Left ventricle myocardium inferior (tissue), 1 donor: ENCODE measurements at places on chromosomes 3 and 15. TPM values are rescaled to one million over a fixed set of nuclear protein-coding genes. Genes with fewer than 3 reads are reported as not detected.

DNA sequence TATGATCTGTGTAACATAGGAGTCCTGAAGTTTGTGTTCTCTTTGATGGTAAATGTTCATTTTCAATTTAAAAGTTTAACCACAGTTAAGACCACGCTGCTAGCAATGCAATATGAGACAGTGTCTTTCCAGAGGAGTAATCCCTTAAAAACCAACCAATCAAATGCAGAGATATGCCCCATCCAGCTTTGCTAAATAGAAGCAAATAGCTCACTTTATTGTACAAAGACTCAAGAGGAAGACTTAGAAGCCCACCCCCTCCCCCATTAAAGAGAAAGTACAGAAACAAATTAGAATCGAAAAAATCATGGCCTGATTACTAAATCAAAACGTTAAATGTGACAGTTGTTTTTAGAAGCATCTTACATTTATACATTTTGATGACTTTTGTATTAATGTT is 2.1 kb upstream of the ANP32A start:
- no peak for DNase-seq

GRCh38 chr3:129343643-129344360 is 65.1 kb downstream of the HMCES start:
- no peak for DNase-seq

GRCh38 chr3:123348471-123349200 is 100.3 kb downstream of the ADCY5 start:
- no peak for DNase-seq

MYRIP gene
- 1.5 TPM for total RNA-seq

GRCh38 chr3:174089592-174089991 is 692.0 kb downstream of the NLGN1 start:
- no peak for DNase-seq

DNA sequence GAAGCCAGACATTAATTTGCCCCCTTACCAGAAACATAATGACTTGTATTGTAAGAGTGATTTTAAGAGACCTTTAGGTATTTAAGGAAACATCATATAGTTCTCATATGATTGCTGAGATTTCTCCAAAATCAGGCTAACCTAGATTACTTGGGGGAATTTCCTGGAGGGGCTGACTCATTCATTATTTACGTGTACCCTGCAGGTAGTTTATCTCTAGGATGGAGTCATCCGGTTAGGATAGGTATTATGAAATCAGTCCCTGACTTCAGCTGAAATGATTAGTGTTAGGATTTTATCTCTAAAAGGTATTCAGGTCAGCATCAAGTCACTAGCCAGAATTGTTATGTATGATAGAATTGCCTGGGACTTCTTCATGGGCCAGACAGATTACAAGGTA is 97.5 kb downstream of the TCF12 start:
- DNase-seq: no peak

- DNase-seq: no peak
These were observed 27.5 kb upstream of the NDUFB4 start for GRCh38 chr3:120568598-120568997.

GRCh38 chr3:193875601-193876321 is 260.2 kb upstream of the HES1 start:
- DNase-seq: no peak

DNA sequence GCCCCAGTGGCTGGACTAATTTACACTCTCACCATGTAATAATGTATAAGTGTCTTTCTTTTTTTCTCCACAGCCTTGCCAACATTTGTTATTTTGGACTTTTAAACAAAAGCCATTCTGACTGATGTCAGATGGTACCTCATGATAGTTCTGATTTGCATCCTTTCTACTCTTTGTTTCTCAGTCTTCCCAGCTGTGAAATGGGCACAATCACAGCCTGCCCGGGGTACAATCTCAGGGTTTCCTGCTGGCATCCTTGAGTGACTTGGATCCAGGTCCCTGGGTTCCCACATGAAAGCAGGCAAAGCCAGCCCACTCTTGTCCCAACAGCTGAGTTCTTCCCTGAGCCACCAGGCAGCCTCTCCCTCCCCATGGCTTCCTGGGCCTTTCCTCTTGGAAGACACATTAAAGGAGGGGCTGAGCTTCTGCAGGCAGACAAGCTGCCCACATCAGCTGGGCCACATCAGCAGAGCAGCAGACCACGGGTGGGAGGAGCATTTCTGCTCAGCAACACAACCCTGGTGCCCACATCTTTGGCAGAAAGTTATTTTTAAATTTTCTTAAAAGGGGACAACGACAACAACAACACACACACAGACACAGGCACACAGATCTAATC is 82.0 kb downstream of the MYLK start:
- no peak for DNase-seq

GRCh38 chr3:154314152-154314551 is 10.1 kb downstream of the DHX36 start:
- no peak for DNase-seq

IRAK2 gene
- 2.0 TPM for total RNA-seq
